ENCODE measurements at places on chromosomes 13 and 19.

GRCh38 chr19:58248886-58249285, 20.2 kb downstream of the ZNF544 start:
- no peak for DNase-seq

GRCh38 chr19:33132021-33132420, at the start of gene WDR88:
Gene WDR88 (plus strand): TSS chr19:33132114. CDS start chr19:33132170, 56 bp downstream.
- no peak for DNase-seq

GRCh38 chr19:47109541-47110375, 3.8 kb downstream of the ZC3H4 start:
- DNase-seq, result peak; percentile 11

DNA sequence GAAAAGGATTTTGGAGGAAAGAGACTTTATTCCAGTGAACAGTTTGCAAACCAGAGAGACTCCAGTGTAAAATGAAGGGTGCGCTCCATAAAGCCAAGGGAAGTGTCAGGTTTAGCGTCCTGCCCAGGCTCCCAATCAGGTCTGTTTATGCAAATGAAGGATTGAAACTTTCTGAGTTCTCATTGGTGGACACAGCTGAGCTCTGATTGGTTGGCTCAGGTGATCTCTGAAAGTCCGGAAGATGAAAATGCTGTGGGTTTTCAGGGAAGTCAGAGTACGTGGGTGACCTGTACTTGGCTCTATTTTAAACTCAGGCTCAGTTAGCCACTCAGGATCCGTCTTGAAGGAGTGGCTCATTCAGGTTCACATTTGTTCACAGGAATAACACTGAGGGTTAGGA, 28.7 kb upstream of the CD33 start:
- DNase-seq, result no peak

- DNase-seq, result peak; percentile 96
These were observed at the start of gene ZNF274 for GRCh38 chr19:58182989-58183816. Gene ZNF274 (plus strand): TSS chr19:58183061. CDS start chr19:58183966, 905 bp downstream.

- DNase-seq, result peak; percentile 28
These were observed 19.1 kb downstream of the WTIP start for GRCh38 chr19:34500656-34501120.

- DNase-seq, result no peak
These were observed 8.2 kb downstream of the FXYD5 start for GRCh38 chr19:35162471-35163326.

DNA sequence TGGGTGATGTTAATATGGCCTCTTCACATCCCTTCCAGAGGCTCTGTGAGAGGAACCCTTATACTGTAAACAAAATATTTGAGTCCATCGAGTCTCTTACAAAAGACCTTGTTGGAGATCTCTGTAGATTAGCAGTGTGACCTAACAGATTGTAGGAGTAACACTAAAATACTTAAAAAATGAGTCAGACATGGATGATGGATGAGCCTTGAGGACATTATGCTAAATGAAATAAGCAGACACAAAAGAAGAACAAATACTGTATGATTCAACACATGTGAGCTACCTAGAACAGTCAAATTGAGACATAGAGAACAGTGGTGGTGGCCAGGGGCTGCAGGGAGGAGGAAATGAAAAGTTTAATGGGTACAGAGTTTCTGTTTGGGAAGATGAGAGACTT, 152.2 kb upstream of the UBL3 start:
- no peak for DNase-seq

DNA sequence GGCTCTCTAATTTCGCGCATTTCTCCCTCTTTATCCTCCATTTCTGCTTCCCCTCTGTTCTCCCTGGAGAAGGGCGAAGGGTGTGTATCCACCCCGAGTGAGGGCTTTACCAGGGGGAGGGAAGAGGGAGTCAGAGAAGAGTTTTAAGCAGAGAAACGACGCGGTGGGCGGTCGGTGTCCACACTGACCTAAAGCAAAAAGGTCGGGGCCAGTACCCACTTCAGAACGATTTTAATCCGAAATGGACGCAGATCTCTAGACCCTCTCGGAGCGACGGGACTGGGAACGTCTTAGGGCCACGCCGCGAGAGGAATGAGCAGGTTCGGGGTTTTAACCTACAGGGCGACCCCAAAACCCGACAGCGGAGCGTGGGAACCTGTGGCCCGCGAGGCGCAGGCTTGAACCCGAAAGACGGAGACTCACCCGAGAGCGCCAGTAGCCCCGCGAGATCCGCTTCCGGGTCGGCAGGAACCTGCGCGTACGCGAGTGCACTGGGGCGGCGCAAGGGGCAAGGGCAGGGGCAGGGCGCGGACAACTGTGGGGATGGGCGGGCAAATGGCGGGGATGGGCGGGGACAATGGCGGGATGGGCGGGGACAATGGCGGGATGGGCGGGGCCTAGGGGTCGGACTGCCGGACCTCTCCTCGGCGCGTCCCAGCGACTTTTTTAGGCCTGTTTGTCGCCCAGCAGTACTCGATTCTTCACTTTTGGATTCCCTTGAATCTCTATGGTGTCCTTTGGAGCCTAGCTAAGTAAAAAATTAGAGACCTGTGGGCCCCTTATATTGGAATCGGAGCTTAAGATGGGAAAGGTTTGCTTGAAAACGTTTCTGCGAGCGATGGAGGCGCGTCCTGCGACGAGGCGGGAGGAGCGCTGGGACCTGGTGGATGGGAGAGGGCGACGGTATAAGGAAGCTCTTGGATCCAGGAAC, at the start of gene ZNF677:
ZNF677 (minus strand) TSS at position 463 of the 931 bp plus-strand sequence. CDS start 3,323 bp downstream, outside the sequence.
- peak; percentile 76 for DNase-seq

DNA sequence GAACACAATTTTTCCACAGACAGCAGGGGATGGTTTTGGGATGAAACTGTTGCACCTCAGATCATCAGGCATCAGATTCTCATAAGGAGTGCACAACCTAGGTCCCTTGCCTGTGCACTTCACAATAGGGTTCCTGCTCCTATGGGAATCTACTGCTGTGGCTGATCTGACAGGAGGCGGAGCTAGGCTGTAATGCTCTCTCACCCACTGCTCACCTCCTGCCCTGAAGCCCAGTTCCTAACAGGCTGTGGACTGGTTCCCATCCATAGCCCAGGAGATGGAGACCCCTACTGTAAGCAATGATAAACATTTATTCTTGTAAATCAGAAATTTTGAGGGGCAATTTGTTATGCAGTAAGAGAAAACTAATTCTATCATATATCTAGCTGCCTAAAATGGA, 1234.7 kb downstream of the SLITRK1 start:
- no peak for DNase-seq

DNA sequence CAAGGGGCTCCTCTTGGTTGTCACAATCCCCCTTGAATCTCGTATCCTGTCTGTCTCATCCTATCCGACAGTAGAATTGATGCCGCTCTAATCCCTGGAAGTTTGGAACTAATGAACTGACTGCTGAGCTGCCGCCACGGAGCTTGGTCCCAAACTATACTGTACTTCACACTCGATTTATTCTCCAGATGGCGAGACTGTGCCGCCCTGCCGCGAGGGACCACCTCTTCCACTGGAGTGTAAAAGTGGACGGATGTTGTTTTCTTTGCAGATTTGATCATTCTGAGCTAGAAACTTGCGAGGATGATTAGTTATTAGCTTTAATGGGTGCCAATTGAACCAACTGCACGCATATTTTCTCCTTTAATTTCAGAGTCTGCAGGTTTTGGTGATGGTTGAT, 117.2 kb downstream of the ZIC5 start:
- DNase-seq, result no peak
